ENCODE measurements at places on chromosomes 2 and 18.

DNA sequence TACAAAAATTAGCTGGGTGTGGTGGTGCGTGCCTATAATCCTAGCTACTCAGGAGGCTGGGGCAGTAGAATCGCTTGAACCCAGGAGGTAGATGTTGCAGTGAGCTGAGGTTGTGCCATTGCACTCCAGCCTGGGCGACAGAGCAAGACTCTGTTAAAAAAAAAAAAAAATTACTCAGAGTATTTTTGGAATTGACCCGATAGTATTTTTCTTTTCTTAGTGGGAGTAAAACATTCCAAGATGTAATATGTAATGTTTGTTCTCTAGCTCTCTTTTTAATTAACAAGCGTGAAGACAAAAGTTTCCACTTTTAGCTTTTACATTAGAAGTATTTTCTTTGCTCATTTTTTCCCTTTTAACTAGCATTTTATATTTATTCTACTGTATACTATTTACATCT is 12.0 kb upstream of the TMEM18 start:
- DNase-seq = no peak

DNA sequence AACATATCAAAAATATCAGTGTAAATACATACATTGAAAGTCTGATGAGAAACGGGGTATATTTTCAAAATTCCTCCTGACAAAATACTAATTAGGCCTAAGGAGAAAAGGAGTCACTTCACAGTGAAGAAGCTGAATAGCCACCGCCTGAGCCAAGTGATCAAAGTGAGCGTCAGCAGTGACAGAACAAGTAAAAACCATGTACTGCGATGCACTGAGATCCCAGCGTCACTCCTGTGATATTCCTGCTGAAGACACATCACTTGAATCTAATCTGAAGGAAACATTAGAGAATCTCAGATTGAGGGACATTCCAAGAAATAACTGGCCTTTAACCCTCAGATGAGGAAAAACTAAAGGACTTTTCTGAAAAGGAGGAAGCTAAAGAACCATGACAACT is 285.3 kb downstream of the EN1 start:
- no peak for DNase-seq

GRCh38 chr2:98026292-98026691 is 30.5 kb upstream of the TMEM131 start:
- DNase-seq = no peak

DNA sequence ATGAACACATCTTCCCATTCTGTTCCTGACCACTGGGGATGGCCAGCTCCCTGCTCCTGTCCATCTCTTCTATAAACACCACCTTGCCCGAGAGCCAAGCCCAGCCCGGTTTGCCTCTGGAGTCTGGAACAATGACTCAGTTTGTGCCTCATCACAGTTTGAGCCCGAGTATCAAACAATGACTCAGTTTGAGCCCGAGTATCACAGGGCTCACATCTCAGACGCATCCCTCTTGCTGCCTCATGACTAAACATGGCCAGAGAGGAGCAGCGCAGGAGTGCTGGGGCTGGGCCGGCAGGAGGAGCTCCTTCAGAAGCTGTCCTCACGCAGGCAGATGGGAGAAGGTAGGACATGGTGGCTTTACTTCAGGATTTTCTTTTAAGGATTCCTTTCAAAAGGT is 68.7 kb downstream of the PXDN start:
- no peak for DNase-seq

DNA sequence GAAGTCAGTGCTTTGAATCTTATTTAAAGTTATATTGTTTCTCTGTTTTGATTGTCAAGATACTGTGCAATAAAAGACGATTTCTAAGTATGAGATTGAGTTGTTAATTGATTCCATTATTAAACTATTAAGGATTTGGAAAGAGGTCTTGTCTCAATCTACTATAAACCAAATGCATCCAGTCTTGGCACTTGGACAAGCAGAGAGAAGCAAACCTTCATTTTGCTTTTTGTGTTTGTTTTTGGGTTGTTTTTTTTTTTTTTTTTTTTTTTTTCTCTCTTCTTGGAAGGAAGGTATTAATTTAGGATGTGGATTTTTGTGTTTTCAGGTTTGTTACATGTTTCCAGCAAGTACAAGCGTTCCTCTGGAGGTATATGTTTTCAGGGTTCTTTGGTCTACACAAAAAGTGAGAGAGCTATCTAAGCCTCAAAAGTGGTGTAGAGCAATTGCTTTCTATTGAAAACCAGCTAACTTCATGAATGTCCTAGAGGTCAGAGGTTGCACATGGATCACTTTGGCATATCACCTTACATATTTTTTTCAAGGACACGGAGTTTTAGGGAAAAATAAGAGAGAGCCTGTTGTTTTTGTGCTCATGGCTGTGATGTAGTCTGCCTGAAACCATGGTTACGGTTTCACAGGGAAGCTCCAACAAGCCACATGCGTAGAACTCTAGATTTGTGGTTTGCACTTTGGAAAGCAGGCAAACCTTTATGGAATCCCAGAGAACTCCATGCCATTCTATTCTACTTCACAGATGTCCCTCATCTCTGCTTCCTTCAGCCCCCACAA is 1.8 kb downstream of the PRKCE start:
- DNase-seq = no peak

GRCh38 chr18:68462148-68462547 is 252.8 kb downstream of the TMX3 start:
- DNase-seq = no peak

GRCh38 chr2:98348066-98348561 is 1.9 kb downstream of the CNGA3 start:
- DNase-seq = no peak

DNA sequence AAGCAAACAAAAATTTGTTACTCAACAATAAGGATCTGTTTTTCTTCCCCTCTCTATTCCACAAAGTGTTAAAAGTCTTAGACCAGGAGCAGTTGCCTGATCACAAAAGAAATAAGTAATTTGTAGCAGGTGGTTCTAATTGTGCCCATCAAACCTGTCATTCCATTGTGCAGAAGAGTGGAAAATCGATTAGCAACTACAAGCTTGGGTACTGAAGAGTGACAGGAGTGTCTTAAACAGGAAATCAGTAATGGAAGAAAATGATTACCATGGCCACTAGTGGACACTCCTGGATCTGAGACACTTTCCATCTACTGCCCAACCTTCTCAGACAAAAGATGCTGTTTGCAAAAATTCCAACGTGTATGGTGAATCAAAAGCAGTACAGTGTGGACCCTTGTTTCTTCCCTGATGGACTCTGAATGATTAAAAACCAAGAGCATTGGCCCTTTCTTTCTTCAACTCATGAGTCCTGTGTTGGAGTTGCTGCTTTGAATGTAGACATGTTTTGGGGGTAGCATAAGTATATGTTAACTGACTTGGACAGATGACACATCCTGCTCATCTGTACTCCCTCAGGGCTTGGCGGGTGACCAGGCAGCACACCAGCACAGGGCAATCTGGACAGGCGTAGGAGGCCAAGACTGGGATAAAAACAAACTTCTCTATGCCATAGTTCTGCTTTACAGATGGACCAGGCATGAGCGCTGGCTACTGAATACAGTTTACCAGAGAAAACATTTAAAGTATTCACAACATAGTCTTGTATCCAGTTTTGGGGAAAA is 51.9 kb downstream of the PLA2R1 start:
- no peak for DNase-seq

DNA sequence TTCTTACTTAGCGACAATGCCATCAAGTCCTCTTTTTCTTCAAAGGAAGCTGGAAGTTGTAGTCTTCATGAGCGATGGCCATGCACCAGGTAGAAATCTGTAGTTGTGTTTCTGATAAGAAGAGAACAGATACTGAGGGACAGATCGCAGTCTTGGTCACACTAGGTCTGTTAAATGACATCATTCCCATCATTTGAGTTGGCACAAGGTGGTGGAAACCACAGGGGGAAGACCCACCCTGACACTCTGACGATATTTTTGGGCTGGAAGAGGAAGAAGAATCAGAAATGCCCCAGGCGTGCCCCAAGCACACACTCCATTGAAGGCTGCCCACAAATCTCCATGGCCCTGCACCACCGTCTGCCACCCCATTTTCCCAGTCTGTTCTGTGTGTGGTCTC is 89.0 kb upstream of the BOD1L2 start:
- DNase-seq = no peak

DNA sequence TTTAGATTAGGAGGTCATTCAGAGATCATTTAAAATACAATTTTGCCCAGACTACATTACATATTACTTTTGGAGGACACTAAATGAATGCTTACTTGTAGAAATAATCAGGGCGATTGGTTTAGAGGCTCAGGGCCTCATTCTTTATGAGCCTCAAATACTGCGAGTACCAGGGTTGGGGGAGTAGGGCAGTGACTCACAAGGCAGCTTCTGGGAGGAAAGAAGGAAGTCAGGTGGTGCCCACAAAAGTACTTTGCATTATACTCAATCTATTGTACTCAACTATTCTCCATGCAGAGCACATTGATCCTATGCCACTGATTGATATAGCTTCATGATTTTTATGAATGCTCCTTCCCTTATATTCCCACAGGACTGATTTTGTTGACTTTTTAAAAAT is 166.9 kb downstream of the SOCS6 start:
- no peak for DNase-seq

GRCh38 chr2:234996069-234996940 is 44.5 kb downstream of the SH3BP4 start:
- no peak for DNase-seq

GRCh38 chr18:39329496-39330275 is 1764.1 kb upstream of the CELF4 start:
- no peak for DNase-seq

DNA sequence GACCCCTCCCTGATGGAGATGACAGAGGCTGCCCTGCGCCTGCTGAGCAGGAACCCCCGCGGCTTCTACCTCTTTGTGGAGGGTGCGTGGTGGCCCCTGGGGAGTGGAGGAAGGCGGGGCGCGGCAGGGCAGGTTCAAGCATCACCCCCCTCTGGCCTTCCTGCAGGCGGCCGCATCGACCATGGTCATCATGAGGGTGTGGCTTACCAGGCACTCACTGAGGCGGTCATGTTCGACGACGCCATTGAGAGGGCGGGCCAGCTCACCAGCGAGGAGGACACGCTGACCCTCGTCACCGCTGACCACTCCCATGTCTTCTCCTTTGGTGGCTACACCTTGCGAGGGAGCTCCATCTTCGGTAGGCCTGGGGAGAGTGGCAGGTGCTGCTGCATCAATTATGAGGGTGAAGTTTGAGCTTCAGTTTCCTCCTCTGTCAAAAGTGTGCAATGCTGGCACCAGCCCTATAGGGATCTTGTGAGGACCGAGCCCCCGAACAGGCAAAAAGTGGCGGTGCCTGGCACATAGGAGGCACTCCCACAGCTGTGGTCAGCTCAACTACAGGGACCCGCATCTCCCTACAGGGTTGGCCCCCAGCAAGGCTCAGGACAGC is 2.2 kb downstream of the ALPI start:
- no peak for DNase-seq

GRCh38 chr2:36371070-36371874 is 15.7 kb downstream of the CRIM1 start:
- no peak for DNase-seq

- no peak for DNase-seq
Observed at GRCh38 chr2:177232098-177232704, 19.6 kb downstream of the HNRNPA3 start.

- no peak for DNase-seq
Observed at GRCh38 chr18:11902522-11903292, 5.4 kb downstream of the MPPE1 start.

DNA sequence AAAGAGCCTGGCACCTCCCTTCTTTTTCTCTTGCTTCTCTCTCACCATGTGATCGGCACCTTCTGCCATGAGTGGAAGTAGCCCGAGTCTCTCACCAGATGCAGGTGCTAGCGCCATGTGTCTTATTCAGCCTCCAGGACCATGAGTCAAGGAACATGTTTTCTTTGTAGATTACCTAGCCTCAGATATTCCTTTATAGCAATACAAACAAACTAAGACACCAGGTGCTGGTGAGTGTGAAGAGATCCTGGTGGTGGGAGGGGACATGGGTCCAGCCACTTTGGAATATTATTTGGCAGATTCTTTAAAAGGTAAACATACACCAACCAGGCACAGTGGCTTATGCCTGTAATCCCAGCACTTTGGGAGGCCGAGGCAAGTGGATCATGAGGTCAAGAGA is 5.9 kb upstream of the USP40 start:
- no peak for DNase-seq

Measured in activated T-helper 1 cell treated with anti-CD3 and anti-CD28 coated beads, Interleukin-2, amount 50 U/mL, for 16 hours (primary cell).